ENCODE measurements at places on chromosomes 11 and 22. TPM values are rescaled to one million over a fixed set of nuclear protein-coding genes. Genes with fewer than 3 reads are reported as not detected.

Gene DEPDC7
- total RNA-seq = 2.6 TPM

Gene C11orf58
- total RNA-seq = 128 TPM

Gene SNU13
- total RNA-seq = 305 TPM

Gene SYT7
- total RNA-seq = 1.8 TPM

Gene MUC2
- not detected for total RNA-seq

Gene NXPE4
- total RNA-seq = not detected

DNA sequence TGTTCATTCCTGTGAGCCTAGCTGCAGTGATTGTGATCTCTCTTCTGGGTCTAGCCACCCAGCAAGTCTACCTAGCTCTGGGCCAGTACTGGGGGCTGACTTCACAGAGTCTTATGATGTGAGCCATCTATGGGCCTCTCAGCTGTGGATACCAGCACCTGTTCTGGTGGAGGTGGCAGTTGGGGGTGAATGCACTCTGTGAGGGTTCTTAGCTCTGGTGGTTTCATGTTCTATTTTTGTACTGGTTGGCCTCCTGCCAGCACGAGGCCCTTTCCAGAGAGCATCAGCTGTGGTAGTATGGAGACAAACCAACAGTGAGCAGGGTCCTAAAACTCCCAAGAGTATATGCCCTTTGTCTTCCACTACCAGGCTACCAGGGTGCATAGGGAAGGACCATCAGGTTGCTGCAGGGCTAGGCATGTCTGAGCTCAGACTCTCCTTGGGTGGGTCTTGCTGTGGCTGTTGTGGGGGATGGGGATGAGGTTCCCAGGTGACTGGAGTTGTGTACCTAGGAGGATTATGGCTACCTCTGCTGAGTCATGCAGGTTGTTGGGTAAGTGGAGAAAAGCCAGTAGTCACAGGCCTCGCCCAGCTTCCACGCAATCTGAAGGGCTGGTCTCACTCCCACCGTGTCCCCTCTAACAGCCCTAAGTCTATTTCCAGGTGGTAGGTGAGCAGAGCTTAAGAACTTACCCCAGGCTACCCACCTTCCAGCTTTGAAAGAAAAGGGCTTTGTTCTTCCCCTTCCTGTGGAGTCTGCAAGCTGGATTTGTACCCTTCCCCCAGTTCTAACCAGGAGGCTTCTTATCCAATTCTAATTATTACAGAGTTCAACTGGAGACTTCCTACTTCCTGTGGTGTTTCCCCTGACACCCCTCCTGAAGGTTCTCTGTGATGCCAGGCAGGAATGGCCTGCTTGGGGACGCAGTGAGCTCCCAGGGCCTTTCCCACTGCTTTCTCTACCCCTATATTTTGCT lies 250.7 kb downstream of the LUZP2 start:
- DNase-seq = no peak

DNA sequence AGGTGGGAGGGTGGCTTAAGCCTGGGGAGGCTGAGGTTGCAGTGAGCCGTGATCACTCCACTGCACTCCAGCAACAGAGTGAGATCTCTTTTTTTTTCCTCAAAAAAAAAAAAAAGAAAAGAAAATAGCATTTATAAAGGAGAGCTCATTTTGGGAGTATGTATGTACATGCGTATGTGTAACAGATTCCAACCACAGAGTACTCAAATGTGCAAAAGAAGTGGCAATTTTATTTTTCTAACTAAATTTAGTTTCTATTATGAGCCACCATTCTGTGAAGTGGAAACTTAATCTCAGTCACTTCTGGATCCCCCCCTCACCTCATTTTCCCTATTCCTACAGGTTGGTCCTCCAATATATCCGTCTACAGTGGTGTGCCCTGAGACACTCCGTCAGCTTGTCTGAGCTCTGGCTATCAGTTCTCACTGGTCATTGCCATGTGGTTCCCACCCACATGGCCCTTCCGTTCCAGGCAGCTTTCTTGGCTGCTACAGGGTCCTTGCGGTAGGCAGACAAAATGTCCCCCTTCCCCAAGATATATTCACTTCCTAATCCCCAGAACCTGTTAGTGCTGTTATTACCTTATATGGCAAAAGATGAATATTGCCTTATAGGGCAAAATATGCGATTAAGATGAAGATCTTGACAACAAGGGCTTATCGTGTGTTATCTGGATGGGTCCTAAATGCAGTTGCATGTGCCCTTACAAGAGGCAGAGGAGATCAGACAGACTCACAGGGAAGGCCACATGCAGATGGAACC lies 35.8 kb upstream of the TSKU start:
- DNase-seq = no peak

DNA sequence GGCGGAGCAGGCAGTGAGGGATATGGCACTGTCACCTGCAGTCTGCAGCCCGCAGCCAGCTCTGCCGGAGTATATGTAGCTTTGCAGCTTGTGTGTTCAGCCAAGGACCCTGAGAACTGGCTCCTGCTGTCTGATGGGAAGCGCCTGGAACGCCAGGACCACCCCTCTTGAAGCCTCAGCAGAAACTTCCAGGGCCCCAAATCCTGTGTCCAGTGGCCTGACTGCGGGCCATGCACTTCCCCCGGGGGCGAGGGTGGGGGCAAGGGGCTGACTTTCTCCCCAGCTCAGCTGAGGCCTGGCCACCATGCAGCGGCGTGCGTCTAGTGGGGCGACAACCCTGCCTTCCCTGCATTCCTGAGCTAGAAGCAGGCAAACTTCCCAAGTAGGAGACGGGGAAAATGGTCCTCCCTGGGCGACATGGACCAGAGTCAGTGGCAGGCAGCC lies 32.3 kb downstream of the PISD start:
- no peak for DNase-seq

GRCh38 chr11:111476956-111477355 lies 35.2 kb downstream of the BTG4 start:
- no peak for DNase-seq

DNA sequence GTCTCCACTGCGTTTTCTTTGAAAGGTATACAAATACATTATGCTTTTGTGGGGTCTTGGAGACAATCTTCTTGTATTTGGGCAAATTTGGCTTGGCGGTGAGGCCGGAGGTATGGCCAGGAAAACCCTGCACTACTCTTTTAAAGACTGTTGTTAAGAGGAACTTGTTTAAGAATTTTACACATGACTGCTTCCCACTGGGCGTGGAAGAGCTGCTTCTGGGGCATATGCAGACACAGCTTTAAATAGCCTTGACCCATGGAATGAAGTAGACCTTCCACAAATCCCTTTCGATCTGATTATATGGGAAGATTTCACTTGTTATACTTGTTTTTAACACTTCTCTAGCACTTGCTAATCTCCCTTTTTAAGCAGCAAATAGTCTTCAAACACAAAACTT lies 453.6 kb downstream of the MN1 start:
- no peak for DNase-seq

- DNase-seq = no peak
Measured at GRCh38 chr22:44519886-44520285, 21.9 kb upstream of the RTL6 start.

- DNase-seq = no peak
Measured at GRCh38 chr11:117876341-117877119, at the start of gene FXYD6. TSS of gene FXYD6 (minus strand) at chr11:117876658. CDS start at chr11:117842776, 33,882 bp downstream.

- peak; percentile 16 for DNase-seq
Measured at GRCh38 chr11:25860677-25861450, 471.1 kb upstream of the ANO3 start.

DNA sequence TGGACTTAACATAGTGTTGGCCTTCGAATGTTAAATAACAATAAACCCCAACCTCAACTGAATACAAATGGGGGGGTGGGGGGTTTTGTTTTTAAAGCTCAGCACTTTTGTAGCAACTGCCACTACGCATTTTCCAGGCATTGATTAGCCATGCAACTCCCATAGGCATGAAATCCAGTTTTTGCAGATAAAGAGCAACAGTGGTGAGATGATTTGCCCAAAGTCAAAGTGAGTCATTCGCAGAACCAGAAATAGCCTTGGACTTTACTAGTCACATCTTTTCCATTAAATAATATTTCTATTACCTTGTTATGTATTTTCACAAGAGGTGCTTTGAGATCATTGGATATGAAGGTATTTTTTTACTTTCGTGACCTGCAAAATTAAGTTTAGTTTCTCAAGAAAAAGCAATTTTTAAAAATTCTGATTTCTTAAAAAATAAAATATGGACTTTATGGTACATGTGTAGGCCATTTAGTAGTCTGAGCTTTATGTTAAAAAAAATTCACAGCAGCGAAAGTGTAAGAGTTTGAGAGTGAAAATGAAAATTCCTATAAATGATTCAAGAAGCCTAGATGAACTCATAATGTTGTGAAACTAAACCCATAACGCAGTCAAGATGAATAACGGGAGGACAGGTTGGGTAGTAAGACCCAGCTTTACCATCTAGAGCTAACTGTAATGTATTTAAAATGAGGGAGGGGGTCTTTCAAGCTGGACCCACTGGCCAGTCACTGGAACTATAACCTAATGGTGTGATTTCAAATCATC lies 1.9 kb upstream of the PHF21A start:
- peak; percentile 35 for DNase-seq

DNA sequence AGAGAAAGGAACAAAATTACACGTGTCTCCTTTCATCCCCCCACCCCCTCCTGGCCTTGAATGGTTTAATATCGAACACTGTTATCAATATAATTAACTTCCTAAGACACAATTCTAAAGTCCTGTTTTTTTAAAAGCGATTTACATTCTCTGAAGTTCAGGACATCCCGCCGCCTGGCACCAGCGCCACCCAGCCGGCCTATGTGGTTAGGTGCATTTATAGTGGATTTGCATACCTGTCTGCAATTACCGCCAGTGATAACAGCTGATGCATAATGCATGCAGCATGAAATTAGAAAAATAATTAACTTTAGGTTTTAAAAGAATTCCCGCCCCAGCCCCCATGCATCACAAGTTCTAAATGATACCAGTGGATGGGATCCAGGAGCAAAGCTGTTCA lies 58.6 kb downstream of the MACROD1 start:
- DNase-seq = no peak

- no peak for DNase-seq
Measured at GRCh38 chr11:13896175-13896980, 66.1 kb upstream of the SPON1 start.

- DNase-seq = no peak
Measured at GRCh38 chr22:19604711-19605268, 80.6 kb upstream of the CLDN5 start.

DNA sequence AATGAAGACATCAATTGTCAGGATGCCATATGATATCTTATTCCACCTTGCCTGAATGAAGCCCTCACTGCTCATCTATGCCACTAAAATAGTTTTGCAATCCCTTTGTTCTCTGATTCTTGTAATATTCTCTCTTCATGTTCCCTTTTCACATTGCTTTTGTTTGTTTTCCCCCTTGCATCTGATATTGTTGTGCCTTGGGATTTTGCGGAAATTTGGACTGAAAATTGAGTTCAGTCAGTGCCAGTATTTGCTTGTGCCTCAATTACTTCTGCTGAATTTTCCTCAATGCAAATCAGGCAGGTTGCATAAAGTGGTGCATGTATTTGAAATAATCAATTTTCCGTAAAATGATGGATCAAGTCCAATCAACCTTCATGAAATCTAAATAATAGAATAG lies 98.3 kb downstream of the PAX6 start:
- no peak for DNase-seq

DNA sequence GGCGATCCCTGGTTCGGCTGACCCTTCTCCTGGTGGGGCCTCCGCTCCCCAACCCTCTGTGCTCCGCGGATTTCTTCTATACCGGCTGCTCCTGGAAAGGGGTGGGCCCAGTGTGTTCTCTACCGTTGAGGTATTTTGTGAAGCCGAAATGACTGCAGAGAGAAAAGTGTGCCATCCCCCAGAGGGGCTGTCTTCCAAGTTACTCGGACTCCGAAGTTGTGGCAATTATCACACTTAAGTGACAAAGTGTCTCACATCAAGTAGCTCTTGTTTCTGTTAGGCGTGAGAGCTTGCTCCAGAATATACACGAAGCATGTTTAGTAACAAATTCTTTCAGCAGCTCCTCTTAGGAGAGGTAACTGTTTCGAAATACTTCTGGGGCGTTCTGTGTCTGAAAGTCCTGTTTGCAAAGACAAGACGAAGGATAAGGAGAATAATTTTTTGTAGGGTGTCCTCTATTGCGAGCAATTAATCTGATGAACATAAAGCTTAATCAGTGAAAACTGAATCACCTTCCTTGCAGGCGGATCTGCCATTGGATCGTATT lies 434 bp downstream of the XPNPEP3 start:
- DNase-seq = no peak

GRCh38 chr11:19988598-19988997 lies 171.7 kb downstream of the DBX1 start:
- peak; percentile 44 for DNase-seq

DNA sequence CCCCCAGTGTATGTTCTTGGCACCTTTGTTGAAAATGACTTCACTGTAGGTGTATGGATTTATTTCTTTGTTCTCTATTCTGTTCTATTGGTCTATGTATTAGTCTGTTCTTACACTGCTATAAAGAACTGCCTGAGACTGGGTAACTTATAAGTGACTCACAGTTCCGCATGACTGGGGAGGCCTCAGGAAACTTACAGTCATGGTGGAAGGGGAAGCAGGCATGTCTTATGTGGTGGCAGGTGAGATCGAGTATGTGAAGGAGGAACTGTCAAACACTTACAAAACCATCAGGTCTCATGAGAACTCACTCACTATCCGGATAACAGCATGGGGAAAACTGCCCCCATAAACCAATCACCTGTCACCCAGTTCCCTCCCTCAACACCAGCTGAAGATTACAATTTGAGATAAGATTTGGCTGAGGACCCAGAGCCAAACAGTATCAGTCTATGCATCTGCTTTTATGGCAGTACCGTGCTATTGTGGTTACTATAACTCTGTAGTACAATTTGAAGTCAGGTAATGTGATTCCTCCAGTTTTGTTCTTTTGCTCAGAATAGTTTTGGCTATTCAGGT lies 836.2 kb downstream of the DLG2 start:
- DNase-seq = no peak

DNA sequence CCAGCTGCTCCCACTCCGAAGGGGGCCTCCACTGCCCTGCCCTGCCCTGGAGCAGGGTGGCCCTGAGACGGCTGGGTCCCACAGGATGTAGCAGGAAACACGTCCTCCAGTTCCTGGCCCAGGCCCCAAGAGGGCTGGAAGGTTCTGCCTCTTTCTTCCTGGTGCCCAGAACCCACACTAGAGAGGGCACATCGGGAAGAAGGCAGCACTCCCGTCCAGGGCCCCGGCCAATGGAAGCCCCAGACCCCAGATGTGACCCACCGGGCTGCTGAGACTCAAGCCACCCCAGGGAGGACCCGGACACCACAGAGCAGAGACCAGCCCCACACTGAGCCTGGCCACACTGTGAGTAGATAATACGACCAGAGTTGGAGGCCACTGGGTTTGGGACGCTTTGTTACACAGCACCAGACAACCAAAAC lies 71.2 kb downstream of the CELSR1 start:
- no peak for DNase-seq
